ENCODE measurements at places on chromosomes 11 and 22. TPM values are rescaled to one million over a fixed set of nuclear protein-coding genes. Genes with fewer than 3 reads are reported as not detected.

The TUB gene
- total RNA-seq = 19.2 TPM

GRCh38 chr22:27350306-27350705, 451.2 kb downstream of the MN1 start:
- no peak overlapping the region for H3K4me3 ChIP-seq
- peaks cover 5% of the 10 kb centered on the region for H3K4me1 ChIP-seq
- no peak overlapping the region for H3K27ac ChIP-seq
- no peak for DNase-seq

The HBE1 gene
- total RNA-seq = not detected

GRCh38 chr11:45247433-45247832, 38.7 kb downstream of the SYT13 start:
- H3K4me3 ChIP-seq = no peak overlapping the region
- H3K27me3 ChIP-seq = no peaks in the 10 kb centered on the region
- no peak overlapping the region for H3K27ac ChIP-seq
- peak; percentile 78 for DNase-seq
- no peaks in the 10 kb centered on the region for H3K4me1 ChIP-seq
- H3K36me3 ChIP-seq = no peaks in the 10 kb centered on the region

DNA sequence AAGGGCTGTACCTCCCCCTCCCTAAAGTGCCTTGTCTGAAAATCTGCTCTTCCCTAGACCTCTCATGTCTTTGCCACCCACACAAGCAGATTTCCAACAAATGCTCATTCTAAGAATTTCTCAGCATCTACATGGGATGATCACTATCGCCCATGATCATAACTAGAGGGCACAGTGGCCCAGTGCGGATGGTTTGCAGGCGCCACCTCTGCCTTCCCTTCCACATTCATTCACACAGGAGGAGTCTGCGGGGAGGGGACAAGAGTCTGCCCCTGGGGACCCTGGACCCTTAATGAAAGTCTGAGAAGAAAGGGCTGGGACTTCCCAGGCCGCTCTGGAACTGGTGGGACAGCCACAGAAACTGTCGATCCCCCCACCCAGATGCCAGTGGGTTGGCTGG, 28.9 kb downstream of the KCTD17 start:
- no peak overlapping the region for H3K4me3 ChIP-seq
- H3K27me3 ChIP-seq = peaks cover 22% of the 10 kb centered on the region
- H3K4me1 ChIP-seq = no peaks in the 10 kb centered on the region
- no peak for DNase-seq

DNA sequence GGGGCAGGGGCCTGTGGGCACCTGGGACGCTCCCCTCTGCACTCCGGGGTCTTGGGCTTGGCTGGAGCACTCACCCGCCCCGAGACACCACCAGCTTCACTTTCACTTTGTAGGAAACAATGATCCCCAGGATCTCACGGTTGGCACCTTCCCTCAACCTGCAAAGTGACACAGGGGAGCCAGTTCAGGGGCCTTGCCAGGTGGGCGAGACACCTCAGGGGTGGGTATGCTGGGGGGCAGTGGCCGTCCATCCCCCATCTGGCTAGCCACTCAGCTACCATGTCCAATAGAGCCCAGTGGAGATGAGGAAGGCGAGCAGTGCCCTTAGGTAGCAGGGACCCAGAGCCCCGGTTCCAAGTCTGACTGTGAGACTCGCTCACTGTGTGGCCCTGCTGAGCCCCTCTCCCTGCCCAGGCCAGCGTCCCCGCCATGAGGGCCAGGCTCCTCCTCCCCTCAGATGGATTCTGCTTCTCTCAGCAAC, 32.3 kb downstream of the TPBGL start:
- H3K4me1 ChIP-seq = no peaks in the 10 kb centered on the region
- no peak for DNase-seq
- H3K36me3 ChIP-seq = no peaks in the 10 kb centered on the region

- H3K27me3 ChIP-seq = no peaks in the 10 kb centered on the region
- no peaks in the 10 kb centered on the region for H3K36me3 ChIP-seq
- DNase-seq = no peak
- no peak overlapping the region for H3K27ac ChIP-seq
These were observed 627.7 kb downstream of the OPCML start for GRCh38 chr11:132904607-132905006.

The PPP6R3 gene
- 131 TPM for total RNA-seq

DNA sequence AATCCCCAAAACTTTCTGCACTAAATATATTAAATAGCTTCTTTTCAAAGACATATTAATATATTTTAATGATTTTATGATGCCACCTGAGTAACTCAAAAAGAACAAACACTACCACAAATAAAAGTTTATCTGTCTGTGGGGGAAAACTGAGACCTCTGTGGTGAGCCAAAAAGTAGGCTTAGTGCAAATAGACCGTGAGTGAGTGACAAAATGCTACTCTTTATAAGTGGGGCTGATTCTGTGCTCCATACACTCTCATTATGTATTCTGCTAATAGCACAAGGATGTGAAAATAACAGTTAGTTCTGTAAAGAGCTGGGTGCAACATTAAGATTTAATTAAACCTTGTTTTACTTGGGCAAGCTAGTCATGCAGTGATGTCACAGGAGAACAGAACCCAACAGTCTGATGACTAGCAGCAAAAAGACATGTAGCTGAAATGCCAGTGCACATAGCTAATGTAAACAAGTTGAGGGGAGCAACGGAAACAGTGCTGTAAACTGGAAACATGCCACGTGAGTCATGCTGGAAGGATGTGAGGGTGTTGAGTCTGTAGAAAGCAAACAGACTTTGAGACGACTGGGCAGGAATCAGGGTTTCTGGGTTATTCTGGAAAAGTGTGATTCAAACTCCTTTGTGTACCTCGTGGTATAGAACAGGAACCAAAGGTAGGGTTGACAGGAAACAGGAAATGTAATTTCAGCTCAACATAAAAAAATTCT, 1130.4 kb downstream of the LRRC4C start:
- DNase-seq = peak; percentile 91
- H3K4me3 ChIP-seq = no peak overlapping the region
- H3K27me3 ChIP-seq = no peaks in the 10 kb centered on the region
- H3K4me1 ChIP-seq = peaks cover 9% of the 10 kb centered on the region
- peak overlapping the region; percentile 74 for H3K27ac ChIP-seq

The POLD4 gene
- total RNA-seq = 59.4 TPM

GRCh38 chr11:71322861-71323582, 70.6 kb upstream of the SHANK2 start:
- H3K4me1 ChIP-seq = no peaks in the 10 kb centered on the region
- peak; percentile 70 for DNase-seq
- H3K36me3 ChIP-seq = no peaks in the 10 kb centered on the region
- no peak overlapping the region for H3K27ac ChIP-seq
- no peak overlapping the region for H3K4me3 ChIP-seq

GRCh38 chr22:37427135-37427710, at the start of gene ELFN2:
Gene ELFN2, minus strand, starts transcription at chr22:37427479. Its CDS starts 51,945 bp downstream, at chr22:37375534.
- H3K36me3 ChIP-seq = no peaks in the 10 kb centered on the region
- H3K4me3 ChIP-seq = peak within 1 kb of the TSS; percentile 61

GRCh38 chr11:797296-798092, 587 bp downstream of the SLC25A22 start:
- DNase-seq = peak; percentile 100
- H3K4me1 ChIP-seq = peaks cover 17% of the 10 kb centered on the region
- peak overlapping the region; percentile 87 for H3K4me3 ChIP-seq
- peaks cover 20% of the 10 kb centered on the region for H3K36me3 ChIP-seq
- H3K27ac ChIP-seq = peak overlapping the region; percentile 65

The DDIAS gene
- 1.5 TPM for total RNA-seq

- DNase-seq = peak; percentile 93
- no peaks in the 10 kb centered on the region for H3K27me3 ChIP-seq
- no peaks in the 10 kb centered on the region for H3K4me1 ChIP-seq
- peaks cover 10% of the 10 kb centered on the region for H3K36me3 ChIP-seq
These were observed 9.1 kb downstream of the LMF2 start for GRCh38 chr22:50498322-50498890.

DNA sequence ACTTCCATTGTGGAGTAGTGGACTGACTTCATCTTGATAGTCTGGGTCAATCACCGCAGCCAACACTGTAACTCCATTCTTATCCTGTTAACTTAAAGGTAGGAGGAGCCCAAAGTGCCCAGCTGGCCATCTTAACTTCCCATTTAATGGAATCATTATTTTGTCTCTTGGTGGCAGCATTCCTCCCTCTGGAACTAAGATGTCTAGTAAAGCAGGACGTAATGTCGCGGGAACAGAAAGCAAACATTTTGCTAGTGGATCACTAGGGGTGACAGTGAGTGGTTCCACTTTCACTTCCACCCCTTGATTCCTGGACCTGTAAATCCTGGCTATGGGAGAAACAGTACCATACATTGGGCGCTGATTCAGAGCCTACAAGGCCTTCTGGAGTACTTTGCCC, 71.4 kb downstream of the GAB4 start:
- no peak overlapping the region for H3K27ac ChIP-seq
- H3K36me3 ChIP-seq = no peaks in the 10 kb centered on the region
- H3K4me1 ChIP-seq = no peaks in the 10 kb centered on the region
- no peaks in the 10 kb centered on the region for H3K27me3 ChIP-seq
- DNase-seq = no peak

GRCh38 chr22:19880786-19881569, 26.3 kb upstream of the GNB1L start:
- H3K4me3 ChIP-seq = peak overlapping the region; percentile 29
- peak; percentile 99 for DNase-seq
- H3K27ac ChIP-seq = peak overlapping the region; percentile 87
- H3K27me3 ChIP-seq = no peaks in the 10 kb centered on the region
- H3K36me3 ChIP-seq = peaks cover 5% of the 10 kb centered on the region

The PES1 gene
- 64.8 TPM for total RNA-seq

DNA sequence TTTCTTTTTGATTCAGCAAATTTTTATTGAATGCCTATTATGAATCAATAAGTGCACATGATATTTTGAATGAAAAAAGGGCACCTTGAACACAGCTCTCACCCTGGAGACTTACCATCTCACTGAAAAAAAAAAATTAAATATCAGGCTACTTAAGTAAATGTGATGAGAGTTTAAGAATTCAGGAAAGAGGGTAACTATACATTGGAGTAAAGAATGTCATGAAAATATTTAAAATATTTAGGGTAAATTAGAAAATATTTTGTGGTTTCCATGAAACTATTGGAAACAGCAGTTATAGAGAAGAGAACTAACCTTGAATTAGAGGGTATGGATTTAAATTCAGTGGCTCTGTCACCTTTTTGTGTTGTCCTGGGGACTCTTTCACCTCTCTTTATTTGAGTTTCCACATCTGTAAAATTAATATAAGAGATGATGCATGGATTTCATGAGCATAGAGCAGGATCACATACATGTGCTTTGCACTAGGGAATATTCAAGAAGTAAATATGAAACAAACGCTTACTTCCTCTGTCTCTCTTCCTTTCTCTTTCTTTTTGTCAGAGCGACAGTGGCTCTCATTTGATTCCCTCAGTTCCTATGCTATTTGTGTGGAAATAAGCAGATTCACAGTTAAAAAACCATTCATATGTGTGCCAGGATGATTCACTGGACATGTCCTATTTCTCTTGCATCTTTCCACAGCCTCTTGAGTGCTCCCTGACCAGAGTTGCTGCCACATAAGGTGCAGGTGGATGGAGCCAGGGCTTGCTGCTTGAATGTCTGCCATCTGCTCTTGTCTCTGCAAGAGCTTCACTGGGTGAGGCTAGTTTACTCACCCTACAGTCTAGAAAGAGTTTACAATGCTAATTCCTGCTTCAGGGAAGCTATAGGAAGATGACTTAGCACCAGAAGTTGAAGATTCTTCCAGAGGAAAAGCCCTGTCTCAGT, 533.1 kb downstream of the ETS1 start:
- peak overlapping the region; percentile 83 for H3K27ac ChIP-seq
- DNase-seq = no peak
- no peaks in the 10 kb centered on the region for H3K27me3 ChIP-seq
- H3K36me3 ChIP-seq = no peaks in the 10 kb centered on the region
- H3K4me1 ChIP-seq = peaks cover 44% of the 10 kb centered on the region

The ZNRF3 gene
- 6.9 TPM for total RNA-seq

The RIMBP3C gene
- 0.29 TPM for total RNA-seq

DNA sequence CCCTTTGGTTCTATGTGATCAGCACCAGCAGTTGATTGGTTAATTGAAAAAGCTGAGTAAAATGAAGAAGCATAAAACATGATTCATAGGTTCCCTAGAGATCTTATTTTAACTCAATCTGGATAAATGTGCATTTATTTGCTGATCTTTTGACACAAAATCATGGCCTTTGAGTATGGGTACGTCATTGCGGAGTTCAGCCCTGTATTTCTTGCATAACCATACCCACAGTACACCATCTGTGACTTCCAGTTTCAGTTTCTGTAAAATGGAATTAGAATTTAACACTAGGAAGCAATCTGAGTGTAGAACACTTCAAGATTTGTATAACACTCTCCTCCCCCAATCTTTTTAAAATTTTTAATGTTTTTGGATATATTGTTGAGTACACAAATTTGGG, 358.2 kb downstream of the DDX10 start:
- no peak overlapping the region for H3K27ac ChIP-seq
- DNase-seq = no peak
- no peaks in the 10 kb centered on the region for H3K27me3 ChIP-seq
- no peak overlapping the region for H3K4me3 ChIP-seq

The NLRP14 gene
- total RNA-seq = under 0.01 TPM

The CCDC15 gene
- 2.1 TPM for total RNA-seq

- no peaks in the 10 kb centered on the region for H3K27me3 ChIP-seq
- DNase-seq = peak; percentile 97
- H3K4me3 ChIP-seq = no peak overlapping the region
- peak overlapping the region; percentile 65 for H3K27ac ChIP-seq
- peaks cover 41% of the 10 kb centered on the region for H3K4me1 ChIP-seq
- H3K36me3 ChIP-seq = no peaks in the 10 kb centered on the region
These were observed 6.0 kb upstream of the CLCF1 start for GRCh38 chr11:67379061-67380058.

DNA sequence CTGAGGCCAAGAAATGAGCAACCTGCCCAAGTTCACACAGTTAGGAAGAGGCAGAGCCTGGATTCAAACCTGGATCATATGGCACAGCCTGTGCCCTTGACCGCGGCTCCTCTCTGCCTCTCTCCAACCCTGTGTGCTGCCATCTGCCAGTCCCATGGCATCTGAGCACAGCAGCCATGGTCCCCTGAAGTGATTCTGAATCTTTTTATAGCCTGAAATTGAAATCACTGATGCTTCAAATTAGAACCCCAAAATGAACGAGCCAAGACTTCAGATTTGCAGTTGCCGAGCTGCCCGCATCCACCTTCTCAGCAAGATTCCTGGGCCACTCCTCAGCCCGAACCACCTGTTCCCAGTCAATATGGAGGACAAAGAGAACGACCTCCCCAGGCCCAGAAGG, 252.7 kb downstream of the CTTN start:
- H3K27ac ChIP-seq = no peak overlapping the region
- no peaks in the 10 kb centered on the region for H3K36me3 ChIP-seq
- no peak overlapping the region for H3K4me3 ChIP-seq

GRCh38 chr11:92776676-92777075, 192.8 kb upstream of the MTNR1B start:
- DNase-seq = peak; percentile 55
- H3K4me1 ChIP-seq = no peaks in the 10 kb centered on the region
- H3K27me3 ChIP-seq = no peaks in the 10 kb centered on the region

- H3K27me3 ChIP-seq = no peaks in the 10 kb centered on the region
- no peak overlapping the region for H3K4me3 ChIP-seq
- no peak overlapping the region for H3K27ac ChIP-seq
- no peaks in the 10 kb centered on the region for H3K36me3 ChIP-seq
- no peaks in the 10 kb centered on the region for H3K4me1 ChIP-seq
These were observed 151.1 kb downstream of the FAM76B start for GRCh38 chr11:95638501-95638900.

GRCh38 chr11:8267831-8268529, 4.3 kb upstream of the LMO1 start:
- H3K4me1 ChIP-seq = peaks cover 7% of the 10 kb centered on the region
- peaks cover 79% of the 10 kb centered on the region for H3K27me3 ChIP-seq
- no peaks in the 10 kb centered on the region for H3K36me3 ChIP-seq
- peak overlapping the region; percentile 10 for H3K4me3 ChIP-seq
- peak; percentile 90 for DNase-seq

The ARCN1 gene
- 162 TPM for total RNA-seq

- H3K36me3 ChIP-seq = no peaks in the 10 kb centered on the region
- H3K27ac ChIP-seq = no peak overlapping the region
- H3K27me3 ChIP-seq = no peaks in the 10 kb centered on the region
- DNase-seq = no peak
These were observed 49.8 kb upstream of the PLET1 start for GRCh38 chr11:112310419-112310818.

Measured in osteoblast (primary cell).